CD4-positive, alpha-beta T cell treated with Interleukin-4 for 1 hour (primary cell): ENCODE measurements at places on chromosomes 5 and 9.

- no peak for DNase-seq
These were observed 43.3 kb upstream of the CEP72 start for GRCh38 chr5:568809-569208.

- DNase-seq = no peak
These were observed 230.0 kb upstream of the EFNA5 start for GRCh38 chr5:107900721-107901120.

DNA sequence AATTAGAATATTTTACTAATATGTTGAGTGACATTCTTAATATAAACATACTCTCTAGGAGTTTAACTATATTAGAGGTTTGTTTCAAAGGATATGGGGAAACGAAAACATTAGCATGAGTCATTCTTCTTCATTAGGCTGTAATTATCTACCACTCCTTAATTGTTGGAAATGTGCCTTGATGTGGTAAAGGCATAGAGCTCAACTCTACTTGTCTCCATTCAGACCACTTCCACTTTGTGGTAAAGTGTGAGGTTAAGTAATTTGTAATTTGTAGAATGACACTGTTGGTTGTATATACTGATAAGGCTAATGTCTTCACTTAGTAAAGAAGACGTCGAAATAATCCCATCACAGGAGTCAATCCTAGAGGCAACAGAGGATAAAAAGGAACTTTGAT is 58.1 kb downstream of the HAPLN1 start:
- DNase-seq = no peak

DNA sequence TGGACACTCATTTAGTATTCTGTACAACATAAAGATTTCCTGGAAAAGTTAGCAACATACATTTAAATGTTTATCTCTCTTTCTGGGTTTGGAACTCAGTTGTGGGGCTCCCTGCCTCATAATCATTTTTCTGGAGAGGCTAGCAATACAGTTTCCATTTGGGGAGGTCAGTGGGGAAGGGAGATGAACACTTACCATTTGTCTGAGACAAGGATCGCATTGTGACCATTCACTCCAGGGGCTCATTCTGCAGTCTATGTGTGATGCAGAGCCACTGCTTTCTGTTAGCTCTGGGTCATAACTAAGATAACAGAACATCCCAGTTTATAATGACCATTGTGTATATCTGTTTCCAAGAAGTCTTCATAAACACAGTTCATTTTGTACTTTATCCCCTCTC is 22.4 kb downstream of the C9 start:
- DNase-seq = no peak

DNA sequence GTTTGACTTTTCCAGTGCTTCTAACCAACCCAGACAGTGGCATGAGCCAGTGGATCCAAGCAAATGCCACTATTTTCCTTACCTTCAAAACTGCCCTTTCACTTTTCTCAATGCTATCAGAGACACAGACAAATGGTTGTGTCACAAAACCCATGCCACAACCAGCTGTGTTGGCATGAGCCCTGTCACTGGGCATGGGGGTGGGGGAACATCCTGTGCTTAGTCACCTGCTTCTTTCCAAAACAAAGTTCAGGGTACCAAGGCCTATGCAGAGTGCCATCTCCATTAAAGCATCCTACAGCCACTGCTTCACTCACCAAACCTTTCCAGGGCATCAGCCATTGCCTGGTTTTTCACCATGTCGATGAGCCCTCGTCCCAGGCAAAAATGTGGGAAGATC is 30.1 kb downstream of the NIPSNAP3B start:
- DNase-seq = no peak

DNA sequence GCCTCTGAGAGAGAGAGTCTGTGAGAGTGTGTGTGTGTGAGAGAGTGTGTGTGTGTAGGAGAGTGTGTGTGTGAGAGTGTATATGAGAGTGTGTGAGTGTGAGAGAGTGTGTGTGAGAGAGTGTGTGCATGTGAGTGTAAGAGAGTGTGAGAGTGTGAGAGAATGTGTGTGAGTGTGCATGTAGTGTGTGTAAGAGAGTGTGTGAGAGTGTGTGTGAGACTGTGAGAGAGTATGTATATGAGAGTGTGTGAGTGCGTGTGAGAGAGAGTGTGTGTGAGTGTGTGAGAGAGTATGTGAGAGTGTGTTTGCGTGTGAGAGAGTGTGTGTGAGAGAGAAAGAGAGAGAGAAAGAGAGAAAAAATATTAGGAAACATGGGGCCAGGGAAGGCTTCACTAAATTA is 588.3 kb upstream of the SGCD start:
- no peak for DNase-seq

DNA sequence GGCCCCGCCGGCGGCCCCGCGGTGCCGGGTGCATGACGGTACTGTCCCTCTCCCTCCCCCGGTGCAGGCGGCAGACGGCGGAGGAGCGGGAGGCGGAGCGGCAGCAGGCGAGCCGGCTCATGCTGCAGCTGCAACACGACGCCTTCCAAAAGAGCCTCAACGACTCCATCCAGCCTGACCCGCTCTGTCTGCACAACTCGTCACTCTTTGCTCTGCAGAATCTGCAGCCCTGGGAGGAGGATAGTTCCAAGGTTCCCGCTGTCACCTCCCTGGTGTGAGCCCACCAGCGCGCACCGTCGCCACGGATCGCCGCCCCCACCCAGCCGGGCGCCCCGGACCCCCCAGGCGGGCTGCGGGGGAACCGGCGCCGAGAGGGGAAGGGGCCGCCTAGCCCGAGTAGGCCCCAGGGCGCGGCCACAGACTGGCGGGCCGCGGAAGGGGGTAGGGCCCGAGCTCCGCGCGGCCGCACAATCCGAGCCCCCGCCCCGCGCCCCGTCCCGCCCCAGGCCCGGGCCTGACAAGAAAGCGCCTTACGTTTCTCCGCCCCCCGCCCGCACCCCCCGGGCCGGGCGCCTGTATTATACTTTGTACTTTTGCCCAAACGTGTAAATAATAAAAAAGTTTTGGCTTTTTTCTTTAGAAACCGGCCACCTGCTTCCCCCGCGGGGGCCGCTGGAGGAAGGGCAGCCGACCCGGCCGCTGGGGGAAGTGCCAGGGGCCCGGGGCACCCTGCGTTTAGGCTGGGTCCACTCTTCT is 2.5 kb downstream of the TLX3 start:
- DNase-seq = no peak

DNA sequence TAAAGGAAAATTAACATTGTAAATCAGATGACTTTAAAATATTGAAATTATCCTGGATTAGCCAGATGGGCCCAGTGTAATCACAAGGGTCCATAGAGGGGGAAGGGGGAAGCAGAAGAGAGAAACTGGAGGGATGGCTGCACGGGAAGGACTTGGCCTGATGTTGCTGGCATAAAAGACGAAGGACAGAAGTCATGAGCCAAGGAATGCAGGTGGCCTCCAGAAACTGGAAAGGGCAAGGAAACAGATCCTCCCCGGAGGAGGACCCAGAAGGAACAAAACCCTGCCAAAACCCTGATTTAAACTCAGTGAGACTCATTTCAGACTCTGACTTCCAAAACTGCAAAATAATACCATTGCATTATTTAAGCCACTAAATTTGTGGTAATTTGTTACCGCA is 100.2 kb downstream of the ADAMTS2 start:
- no peak for DNase-seq

GRCh38 chr9:120330031-120330430 is 249.9 kb downstream of the CDK5RAP2 start:
- no peak for DNase-seq

- DNase-seq = no peak
These were observed 26.0 kb downstream of the ELL2 start for GRCh38 chr5:95935553-95936100.

DNA sequence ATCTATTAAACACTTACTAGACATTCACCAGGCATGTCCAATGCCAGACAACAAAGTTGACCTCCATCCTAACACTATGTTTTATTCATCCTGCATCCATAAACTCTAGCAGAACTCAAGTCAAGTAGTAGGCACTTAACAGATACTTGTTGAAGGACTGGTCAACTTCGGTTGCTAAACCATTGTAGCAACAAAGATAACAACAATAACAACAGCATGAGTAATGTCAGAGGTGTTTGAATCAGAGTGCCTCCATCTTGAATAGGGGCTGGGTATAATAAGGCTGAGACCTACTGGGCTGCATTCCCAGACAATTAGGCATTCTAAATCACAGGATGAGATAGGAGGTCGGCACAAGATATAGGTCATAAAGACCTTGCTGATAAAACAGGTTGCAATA is 180.5 kb upstream of the ZNF462 start:
- no peak for DNase-seq

DNA sequence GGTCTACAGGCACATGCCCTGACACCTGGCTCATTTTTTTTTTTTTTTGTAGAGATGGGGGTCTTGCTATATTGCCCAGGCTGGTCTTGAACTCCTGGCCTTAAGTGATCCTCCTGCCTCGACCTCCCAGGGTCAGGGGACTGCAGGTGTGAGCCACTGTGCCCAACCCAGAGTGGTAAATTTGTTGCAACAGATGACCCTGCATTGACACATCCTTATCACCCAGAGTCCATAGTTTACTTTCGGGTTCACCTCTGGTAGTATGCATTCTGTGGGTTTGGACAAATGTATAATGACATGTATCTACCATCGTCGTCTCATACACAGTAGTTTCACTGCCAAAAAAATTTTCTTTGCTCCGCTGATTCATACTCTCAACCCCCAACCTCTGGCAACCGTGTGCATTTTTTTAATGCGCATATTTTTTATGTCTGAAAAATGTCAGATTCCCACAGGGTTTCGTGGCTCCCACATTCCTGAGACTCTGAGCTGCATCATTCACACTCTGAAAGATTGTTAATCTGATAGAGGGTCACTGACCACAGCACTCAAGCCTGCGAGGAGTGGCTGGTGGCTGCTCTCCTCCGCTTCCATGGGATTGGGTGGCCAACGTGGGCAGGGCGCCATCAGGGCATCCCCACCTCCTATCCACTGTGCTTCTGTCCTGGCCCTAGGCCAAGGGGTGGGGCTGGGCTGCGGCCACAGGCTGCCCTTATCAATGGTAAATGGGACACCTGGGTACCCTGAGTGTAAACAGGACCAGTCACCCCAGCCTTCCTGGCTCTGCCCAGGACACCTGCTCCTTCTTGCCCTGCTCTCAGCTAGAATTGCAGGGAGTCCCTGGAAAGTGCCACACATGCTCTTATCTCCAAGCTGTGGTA is 9.6 kb downstream of the NDST1 start:
- no peak for DNase-seq

DNA sequence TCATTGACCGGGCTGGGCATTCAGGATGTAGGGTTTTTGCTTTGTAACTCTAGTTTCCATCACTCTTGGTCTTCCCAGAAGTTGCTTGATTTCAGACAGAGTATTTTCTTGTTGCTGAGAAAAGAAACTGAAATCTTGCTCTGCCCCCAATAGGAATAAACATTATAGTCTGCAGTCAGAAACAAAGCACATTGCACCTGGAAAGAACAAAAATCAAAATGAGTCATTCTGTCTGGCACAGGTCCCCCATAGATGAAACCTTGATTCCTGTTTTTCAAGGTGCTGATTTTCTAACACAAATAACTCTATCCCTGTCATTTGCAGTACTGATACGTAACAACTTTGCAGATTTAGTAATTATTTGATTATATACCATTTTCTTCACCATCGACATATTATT is 232.1 kb downstream of the FBXO4 start:
- no peak for DNase-seq

- no peak for DNase-seq
These were observed 154.0 kb downstream of the OLFM1 start for GRCh38 chr9:135241381-135242048.
